ENCODE measurements at places on chromosomes 6 and 20. TPM values are rescaled to one million over a fixed set of nuclear protein-coding genes. Genes with fewer than 3 reads are reported as not detected.

SLC24A3 gene
- 14.4 TPM for polyA plus RNA-seq

LZTS3 gene
- polyA plus RNA-seq = 3.4 TPM

SALL4 gene
- 1.4 TPM for polyA plus RNA-seq

RRBP1 gene
- polyA plus RNA-seq = 134 TPM

GRCh38 chr20:45426320-45427016 lies 10.5 kb downstream of the PIGT start:
- H3K4me3 ChIP-seq = no peak overlapping the region
- H3K4me1 ChIP-seq = no peaks in the 10 kb centered on the region
- no peak for DNase-seq
- H3K36me3 ChIP-seq = peaks cover 30% of the 10 kb centered on the region
- no peak overlapping the region for H3K27ac ChIP-seq

- H3K27ac ChIP-seq = no peak overlapping the region
- no peak for DNase-seq
- H3K27me3 ChIP-seq = no peaks in the 10 kb centered on the region
- peaks cover 7% of the 10 kb centered on the region for H3K36me3 ChIP-seq
Observed at GRCh38 chr20:49682278-49682677, 31.4 kb downstream of the B4GALT5 start.

GRCh38 chr20:10060226-10060625 lies 25.4 kb downstream of the ANKEF1 start:
- DNase-seq = no peak
- H3K27ac ChIP-seq = no peak overlapping the region
